ENCODE measurements at places on chromosomes 2 and 18. TPM values are rescaled to one million over a fixed set of nuclear protein-coding genes. Genes with fewer than 3 reads are reported as not detected.

GRCh38 chr2:33205693-33206434 is 259.1 kb downstream of the LTBP1 start:
- peak; percentile 14 for DNase-seq

- no peak for DNase-seq
Observed at GRCh38 chr18:62543021-62543420, 20.2 kb downstream of the ZCCHC2 start.

The MYL12B gene
- total RNA-seq, result 528 TPM

The CHRND gene
- total RNA-seq, result not detected

- peak; percentile 2 for DNase-seq
Observed at GRCh38 chr2:19214682-19215391, 143.6 kb downstream of the OSR1 start.

The TEKT4 gene
- total RNA-seq, result not detected

DNA sequence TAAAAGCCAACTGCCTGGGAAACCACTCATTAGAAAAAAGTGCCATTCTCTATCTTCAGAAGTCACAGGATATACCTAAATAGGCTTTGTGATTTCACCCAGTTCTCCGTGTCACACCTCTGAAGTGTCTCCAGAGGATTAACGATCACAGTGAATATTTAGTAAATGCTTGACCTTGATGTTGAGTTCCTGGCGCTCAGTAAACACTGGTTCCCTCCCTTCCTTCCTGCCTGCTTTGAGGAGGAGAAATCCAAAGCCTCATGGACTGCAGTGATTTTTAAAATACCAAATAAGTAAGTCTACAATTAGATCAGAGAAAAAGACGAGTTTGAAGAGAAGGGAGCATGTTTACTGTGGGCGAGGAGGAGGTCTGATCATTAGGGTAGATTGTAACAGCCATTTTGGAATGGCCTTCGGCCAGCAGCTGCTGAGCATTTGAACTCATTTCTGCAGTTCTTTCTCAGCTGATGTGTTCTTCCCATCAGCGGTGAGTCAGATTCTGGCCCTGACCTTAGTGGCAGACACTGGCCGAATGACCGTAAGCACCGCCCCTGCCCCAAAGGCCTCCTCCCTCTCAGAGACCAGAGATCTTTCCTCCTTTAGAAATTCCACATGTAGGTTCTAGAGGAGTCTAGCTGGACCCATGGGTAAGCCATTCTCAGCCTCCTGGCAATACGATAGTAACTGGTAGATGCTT is 62.1 kb upstream of the SLC16A14 start:
- DNase-seq, result peak; percentile 82

The SIX3 gene
- total RNA-seq, result not detected

DNA sequence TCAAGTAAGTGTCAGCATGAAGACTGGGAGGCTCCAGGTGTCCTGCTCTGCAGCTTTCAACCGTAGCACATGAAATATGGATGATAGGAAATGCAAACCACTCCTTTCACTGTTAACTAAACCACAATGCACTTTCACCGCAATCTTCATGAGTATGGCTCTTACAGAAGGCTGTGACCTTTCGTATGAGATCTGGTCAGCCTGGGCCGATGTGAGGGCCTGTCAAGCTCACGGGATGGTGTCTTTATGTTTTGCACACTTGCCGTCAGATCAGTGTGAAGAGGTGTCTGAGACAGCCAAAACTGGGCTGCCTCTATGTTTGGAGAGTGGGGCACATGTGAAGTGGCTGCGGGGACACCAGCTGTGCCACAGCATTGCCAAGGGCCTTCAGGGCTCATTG is 62.8 kb upstream of the AFF3 start:
- no peak for DNase-seq

The LIMS4 gene
- total RNA-seq, result 0.94 TPM

GRCh38 chr18:9808295-9809241 is 77.2 kb upstream of the TXNDC2 start:
- DNase-seq, result peak; percentile 76

- peak; percentile 21 for DNase-seq
Observed at GRCh38 chr2:238955648-238956531, 108.0 kb downstream of the TWIST2 start.

GRCh38 chr2:98479959-98480524 is 35.4 kb downstream of the INPP4A start:
- peak; percentile 88 for DNase-seq

The BBS5 gene
- total RNA-seq, result 1.3 TPM

- DNase-seq, result peak; percentile 17
Observed at GRCh38 chr2:41722668-41723369, 325.0 kb upstream of the PKDCC start.

DNA sequence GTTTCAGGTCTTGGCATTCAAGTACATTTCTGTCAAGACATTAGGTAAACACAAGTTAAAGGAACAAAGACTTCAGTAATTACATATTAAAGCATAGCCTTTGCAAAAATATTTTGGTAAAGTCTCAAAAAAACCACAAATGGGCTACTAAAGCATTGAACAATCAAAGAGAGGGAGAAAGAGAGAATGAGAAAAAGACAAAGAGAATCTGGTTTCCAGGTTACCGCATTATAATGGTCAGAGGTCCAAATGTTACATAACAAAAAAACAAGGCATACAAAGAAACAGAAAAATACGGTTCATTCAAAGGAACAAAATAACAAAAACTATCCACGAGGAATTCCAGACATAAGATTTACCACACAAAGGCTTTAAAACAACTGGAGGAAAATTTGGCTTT is 327.9 kb downstream of the AKAIN1 start:
- DNase-seq, result no peak

The TANC1 gene
- total RNA-seq, result 22.8 TPM

DNA sequence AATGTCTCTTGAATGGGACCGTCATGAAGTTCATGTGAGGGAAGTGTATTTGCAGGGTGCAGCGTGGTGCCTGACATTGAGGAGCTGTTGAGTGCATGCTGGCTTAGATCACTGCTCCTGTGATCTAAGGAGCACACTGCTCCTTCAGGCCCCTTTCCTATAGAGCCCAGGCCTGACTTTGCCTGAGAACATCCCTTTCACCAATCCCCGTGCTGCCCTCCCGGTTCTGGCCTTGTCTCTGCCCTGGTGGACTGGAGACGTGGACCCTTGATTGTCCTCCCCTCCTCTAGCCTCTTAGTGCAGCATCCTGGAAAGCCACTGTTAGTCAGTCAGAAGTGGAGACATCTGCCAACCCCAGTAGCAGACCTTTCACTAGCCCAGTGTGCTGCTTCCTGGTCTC is 323.6 kb upstream of the HS6ST1 start:
- no peak for DNase-seq

The CNGA3 gene
- total RNA-seq, result not detected

DNA sequence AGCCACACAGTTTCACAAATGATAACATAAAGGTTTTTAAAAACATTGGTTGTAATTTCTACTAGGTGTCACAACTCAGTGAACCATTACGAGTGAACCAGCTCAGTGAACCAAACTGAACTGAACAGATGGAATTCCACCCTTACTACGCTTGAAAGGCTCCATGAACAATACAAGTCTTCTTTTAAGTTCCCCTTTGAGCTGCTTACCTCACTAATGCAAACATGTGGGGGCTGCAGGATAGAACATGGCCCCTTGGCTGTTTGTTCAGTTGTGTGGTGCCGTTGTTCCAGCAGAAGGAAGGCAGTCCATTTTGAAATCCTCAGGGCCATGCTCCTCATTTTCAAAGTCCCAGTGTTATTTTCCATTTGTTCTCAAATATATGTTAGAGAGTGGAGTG is 30.7 kb upstream of the KLHL14 start:
- DNase-seq, result no peak

The KLHL29 gene
- total RNA-seq, result 0.67 TPM
